Tibial nerve (tissue), 4 donors: ENCODE measurements at places on chromosomes 2 and 18. TPM values are rescaled to one million over a fixed set of nuclear protein-coding genes. Genes with fewer than 3 reads are reported as not detected.

APCDD1 gene
- 46.2 TPM for total RNA-seq

GRCh38 chr2:44083054-44083453 is 85.6 kb upstream of the PPM1B start:
- H3K4me3 ChIP-seq: no peak overlapping the region
- H3K27ac ChIP-seq: no peak overlapping the region
- H3K4me1 ChIP-seq: peaks cover 6% of the 10 kb centered on the region
- H3K27me3 ChIP-seq: no peaks in the 10 kb centered on the region
- no peak for DNase-seq
- H3K36me3 ChIP-seq: no peaks in the 10 kb centered on the region

- no peaks in the 10 kb centered on the region for H3K27me3 ChIP-seq
- H3K4me3 ChIP-seq: no peak overlapping the region
- peak; percentile 18 for DNase-seq
- H3K36me3 ChIP-seq: no peaks in the 10 kb centered on the region
- H3K4me1 ChIP-seq: no peaks in the 10 kb centered on the region
These were observed 62.1 kb upstream of the SMIM21 start for GRCh38 chr18:75489493-75490190.

LRRTM4 gene
- 2.9 TPM for total RNA-seq

DNA sequence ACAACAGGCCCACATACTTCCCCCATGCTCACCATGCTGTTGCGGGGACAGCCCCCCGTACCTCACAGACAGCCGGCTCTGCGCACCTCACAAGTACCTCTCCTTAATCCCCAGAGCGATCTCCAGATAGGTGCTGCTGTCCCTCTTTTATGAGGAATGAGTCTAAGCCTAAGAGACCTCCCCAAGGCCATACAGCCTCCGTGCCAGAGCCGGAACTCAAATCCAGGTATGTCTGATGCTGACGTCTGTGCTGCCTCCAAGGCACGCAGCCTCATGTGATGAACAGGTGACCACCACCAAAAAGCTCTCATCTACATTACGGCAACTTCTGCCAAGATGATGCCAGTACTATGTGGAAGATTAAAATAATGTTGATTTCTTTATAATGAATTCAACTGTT is 85.2 kb downstream of the EIPR1 start:
- no peaks in the 10 kb centered on the region for H3K4me1 ChIP-seq
- no peak overlapping the region for H3K4me3 ChIP-seq
- H3K27me3 ChIP-seq: no peaks in the 10 kb centered on the region
- no peaks in the 10 kb centered on the region for H3K36me3 ChIP-seq
- DNase-seq: no peak

SMYD1 gene
- not detected for total RNA-seq

- no peak overlapping the region for H3K27ac ChIP-seq
- H3K36me3 ChIP-seq: no peaks in the 10 kb centered on the region
These were observed 51.1 kb downstream of the AP1S3 start for GRCh38 chr2:223786236-223786635.

DNA sequence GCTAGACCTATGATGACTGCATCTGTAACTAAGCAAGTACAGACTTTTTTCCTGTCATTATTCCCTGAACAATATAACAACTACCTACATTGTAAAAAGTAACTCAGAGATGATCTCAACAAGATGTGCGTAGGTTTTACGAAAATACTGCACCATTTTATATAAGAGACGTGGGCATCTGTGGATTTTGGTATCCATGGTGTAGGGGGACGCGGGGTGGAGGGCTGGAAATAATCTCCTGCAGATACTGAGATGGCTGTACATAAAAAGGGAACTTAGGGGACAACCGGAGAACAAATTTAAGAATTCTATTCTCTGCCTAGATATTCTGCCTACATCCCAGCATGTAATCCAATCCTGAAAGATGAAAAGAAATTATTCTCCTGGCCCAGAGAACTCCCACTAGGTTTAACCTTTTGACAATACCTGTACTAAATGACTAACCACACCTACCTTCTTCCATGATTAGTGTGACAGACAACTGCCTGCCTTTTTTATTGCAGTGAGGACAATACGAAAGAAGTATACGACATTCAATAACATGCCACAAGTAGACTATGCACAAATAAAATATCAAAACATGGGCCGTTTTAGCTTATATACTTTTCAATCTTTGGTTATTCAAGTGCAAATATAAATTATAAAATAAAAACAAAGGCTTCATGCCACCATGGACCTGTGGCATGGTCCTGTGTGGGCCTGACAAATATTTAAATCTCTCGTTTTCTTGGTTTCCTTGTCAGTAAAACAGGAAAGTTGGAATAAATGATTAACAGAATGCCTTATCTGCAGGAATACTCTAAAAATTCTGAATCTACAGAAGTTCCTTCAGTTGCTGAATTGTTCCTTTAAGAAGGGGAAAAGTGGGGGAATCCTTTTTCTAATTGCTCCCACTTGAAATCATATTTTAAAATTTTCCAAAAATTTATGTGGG is 46.3 kb downstream of the RTN4 start:
- H3K27ac ChIP-seq: no peak overlapping the region
- H3K4me3 ChIP-seq: no peak overlapping the region
- no peaks in the 10 kb centered on the region for H3K27me3 ChIP-seq

DNA sequence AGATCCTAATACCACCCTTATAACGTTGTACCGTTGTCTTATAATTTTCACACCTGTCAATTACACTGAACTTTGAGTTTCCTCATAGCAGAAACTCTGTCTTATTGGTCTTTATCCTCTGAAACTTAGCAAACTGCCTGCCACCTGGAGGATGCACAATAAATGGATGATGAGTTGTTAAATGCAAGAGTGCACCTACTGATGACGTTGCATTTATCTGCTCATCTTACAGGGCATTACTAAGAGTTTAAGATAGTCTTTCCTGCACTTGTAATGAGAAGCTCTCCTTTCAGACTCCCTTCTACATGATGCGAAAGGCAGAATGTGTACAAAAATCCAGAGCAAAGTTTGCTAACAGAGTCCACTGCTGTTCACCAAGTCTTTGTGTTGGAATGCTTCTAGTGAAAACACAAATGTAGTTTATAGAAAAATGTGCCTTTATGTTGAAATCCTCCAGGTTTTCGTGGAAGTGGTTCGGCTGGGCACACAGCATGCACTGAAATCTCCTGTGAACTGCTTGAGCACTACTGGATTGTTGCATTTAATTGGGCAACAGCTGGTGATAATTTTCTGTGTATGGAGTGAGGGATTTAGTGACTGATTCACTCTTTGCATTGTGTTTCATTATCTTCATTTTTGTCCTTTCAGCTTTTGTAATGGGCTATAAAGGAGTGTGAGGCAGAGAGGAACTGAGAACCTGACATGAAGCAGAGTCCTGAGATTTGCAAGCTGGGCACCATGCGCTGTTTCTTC is 665.8 kb upstream of the ID2 start:
- no peak overlapping the region for H3K4me3 ChIP-seq
- no peak overlapping the region for H3K27ac ChIP-seq
- no peak for DNase-seq
- no peaks in the 10 kb centered on the region for H3K4me1 ChIP-seq
- no peaks in the 10 kb centered on the region for H3K36me3 ChIP-seq
- H3K27me3 ChIP-seq: no peaks in the 10 kb centered on the region

DNA sequence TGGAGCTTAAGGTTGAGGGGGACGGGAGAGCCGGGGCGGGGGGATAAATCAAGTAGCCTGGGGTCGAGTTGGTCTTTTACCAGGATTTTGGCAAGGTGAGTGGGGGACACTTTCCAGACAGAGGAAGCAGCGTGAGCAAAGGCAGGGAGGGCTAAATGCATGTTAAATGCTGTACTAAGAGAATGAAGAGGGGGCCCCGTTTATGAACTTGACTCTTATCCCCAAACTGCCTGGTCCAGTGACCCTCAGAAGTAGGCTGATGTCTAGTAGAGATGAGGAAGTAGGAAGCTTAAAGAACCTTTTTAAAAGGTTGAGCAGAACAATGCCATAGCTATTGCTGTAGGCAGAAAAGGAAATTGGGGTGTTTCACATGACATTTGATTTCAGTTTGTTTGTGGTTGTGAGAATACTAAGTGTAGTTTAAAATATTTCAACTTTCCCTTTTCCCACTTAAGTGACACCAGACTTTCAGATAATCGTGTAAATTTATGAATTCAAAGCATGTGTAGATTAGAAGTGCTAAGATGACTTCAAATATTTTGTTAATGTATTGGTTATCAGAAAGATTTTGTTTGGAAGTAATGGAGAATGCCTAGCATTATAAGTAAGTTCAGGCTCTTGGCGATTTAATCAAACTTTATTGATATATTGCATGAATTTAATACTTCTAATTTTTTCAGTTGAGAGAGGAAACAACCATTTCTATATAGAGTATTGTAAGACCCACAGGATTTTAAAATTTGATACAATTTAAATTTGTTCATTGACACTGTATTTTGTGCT is 1.8 kb downstream of the REL start:
- H3K27ac ChIP-seq: peak overlapping the region; percentile 96
- H3K4me3 ChIP-seq: peak overlapping the region; percentile 86
- peak; percentile 21 for DNase-seq
- H3K36me3 ChIP-seq: no peaks in the 10 kb centered on the region

HOXD13 gene
- total RNA-seq: not detected

DNA sequence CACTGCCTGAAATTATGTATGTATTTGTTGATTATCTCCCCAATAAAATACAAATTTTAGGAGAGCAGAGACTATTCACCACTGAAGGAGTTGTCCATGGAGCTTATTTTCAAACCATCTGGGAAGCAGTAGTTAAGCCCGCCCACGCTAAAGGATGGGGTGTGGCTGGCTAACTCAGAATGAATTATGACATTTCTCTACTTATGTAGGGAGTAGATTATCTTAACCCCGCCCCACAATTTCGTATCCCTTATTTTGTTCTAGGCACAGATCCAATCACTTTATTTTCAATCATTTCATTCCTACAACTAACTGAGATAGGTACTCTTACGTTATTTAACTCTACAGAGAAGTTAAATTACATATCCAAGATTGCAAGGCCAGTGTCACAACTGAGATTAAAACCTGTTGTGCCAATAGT is 1.4 kb upstream of the LAPTM4A start:
- DNase-seq: peak; percentile 48
- H3K27me3 ChIP-seq: no peaks in the 10 kb centered on the region
- peaks cover 35% of the 10 kb centered on the region for H3K4me1 ChIP-seq

RTP5 gene
- total RNA-seq: not detected

DNA sequence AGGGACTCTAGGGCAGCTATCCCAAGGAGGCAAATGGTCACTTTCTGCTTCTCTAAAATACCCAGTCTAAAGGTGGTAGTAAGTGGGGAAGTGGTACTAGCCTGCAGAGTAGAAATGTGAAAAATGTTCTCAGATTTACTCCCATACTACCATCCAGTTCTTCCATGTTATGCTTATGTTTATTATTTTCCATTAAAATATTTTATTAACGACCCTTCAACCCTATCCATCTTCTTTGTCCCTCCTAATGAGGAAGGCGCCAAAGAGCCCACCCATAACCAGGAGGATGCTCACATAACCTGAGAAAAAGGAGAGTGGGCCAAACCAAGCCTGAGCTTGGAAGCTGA is 153.5 kb downstream of the ANTXR1 start:
- DNase-seq: no peak
- no peaks in the 10 kb centered on the region for H3K27me3 ChIP-seq
- no peak overlapping the region for H3K27ac ChIP-seq
- H3K4me3 ChIP-seq: no peak overlapping the region

- no peaks in the 10 kb centered on the region for H3K36me3 ChIP-seq
- no peaks in the 10 kb centered on the region for H3K27me3 ChIP-seq
- no peak overlapping the region for H3K27ac ChIP-seq
- no peaks in the 10 kb centered on the region for H3K4me1 ChIP-seq
- no peak overlapping the region for H3K4me3 ChIP-seq
- no peak for DNase-seq
These were observed 22.6 kb upstream of the SCYGR2 start for GRCh38 chr2:227576110-227576509.

ANKAR gene
- 38.8 TPM for total RNA-seq

RMDN2 gene
- 9.6 TPM for total RNA-seq

SPC25 gene
- total RNA-seq: not detected

RAX gene
- total RNA-seq: not detected

PLEK gene
- 7.8 TPM for total RNA-seq

DNA sequence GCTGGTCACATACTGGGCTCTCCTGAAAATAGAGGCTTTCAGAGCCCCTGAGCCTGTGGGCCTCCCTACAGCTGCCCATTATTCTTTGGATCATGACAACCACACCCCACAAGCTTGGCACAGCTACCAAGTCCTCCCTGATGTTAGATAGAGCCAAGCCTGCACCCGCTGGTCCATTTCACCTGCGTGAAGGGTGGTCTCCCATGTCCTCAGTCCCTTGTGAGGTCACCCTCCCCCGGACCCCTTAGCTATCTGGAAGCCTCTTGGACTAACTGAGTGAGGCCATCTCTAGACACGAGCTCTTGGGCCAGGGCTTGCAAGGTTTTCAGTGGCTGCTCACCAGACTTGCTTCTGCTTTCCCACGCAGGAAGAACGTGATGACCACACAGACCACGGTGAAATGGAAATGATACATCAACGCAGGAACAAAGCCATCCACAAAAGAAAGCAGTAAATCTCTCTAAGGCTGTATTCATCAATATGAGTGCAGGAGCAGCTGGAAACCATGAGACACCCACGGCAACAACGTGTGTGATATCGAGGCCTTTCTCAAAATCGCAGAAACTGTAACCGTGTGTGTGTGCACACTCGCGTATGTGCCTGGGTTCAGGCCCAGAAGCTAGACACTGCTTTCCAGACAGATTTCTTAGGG is 10.1 kb upstream of the MAL start:
- DNase-seq: no peak
- H3K36me3 ChIP-seq: no peaks in the 10 kb centered on the region
- H3K27me3 ChIP-seq: no peaks in the 10 kb centered on the region
- no peak overlapping the region for H3K27ac ChIP-seq
- no peak overlapping the region for H3K4me3 ChIP-seq
- no peaks in the 10 kb centered on the region for H3K4me1 ChIP-seq

BCL2L11 gene
- total RNA-seq: 34.9 TPM

DNA sequence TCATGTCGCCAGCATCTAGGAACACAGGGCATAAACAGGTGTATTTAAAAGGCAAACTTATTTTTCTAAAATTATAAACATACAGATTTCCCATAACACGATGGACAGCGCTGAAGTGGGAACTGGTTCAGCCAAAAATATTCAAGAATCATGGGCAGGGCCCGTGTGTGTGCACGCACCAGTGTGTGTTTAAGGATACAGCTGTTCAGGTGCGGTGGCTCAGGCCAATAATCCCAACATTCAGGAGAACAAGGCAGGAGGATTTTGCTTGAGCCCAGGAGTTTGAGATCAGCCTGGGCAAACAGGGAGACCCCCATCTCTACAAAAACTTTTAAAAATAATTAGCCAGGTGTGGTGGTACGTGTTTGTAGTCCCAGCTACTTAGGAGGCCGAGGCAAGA is 288.6 kb upstream of the HDAC4 start:
- no peak overlapping the region for H3K27ac ChIP-seq
- H3K4me1 ChIP-seq: peaks cover 17% of the 10 kb centered on the region
- no peak for DNase-seq
- H3K4me3 ChIP-seq: no peak overlapping the region
- H3K27me3 ChIP-seq: no peaks in the 10 kb centered on the region

GRCh38 chr2:180015951-180016709 is 9.0 kb upstream of the CWC22 start:
- H3K36me3 ChIP-seq: no peaks in the 10 kb centered on the region
- no peaks in the 10 kb centered on the region for H3K27me3 ChIP-seq
- H3K4me1 ChIP-seq: peaks cover 11% of the 10 kb centered on the region
- no peak overlapping the region for H3K4me3 ChIP-seq
- no peak for DNase-seq
